ENCODE measurements at places on chromosomes 4 and X.

GRCh38 chrX:646796-647195 is 16.2 kb downstream of the SHOX start:
- H3K4me3 ChIP-seq, result no peak overlapping the region
- no peaks in the 10 kb centered on the region for H3K36me3 ChIP-seq
- H3K27me3 ChIP-seq, result peaks cover 33% of the 10 kb centered on the region
- H3K4me1 ChIP-seq, result no peaks in the 10 kb centered on the region
- no peak for DNase-seq
- no peak overlapping the region for H3K27ac ChIP-seq

GRCh38 chr4:121307445-121308327 is 73.1 kb downstream of the QRFPR start:
- peak overlapping the region; percentile 47 for H3K27ac ChIP-seq
- no peak for DNase-seq
- H3K36me3 ChIP-seq, result no peaks in the 10 kb centered on the region
- H3K4me3 ChIP-seq, result no peak overlapping the region

DNA sequence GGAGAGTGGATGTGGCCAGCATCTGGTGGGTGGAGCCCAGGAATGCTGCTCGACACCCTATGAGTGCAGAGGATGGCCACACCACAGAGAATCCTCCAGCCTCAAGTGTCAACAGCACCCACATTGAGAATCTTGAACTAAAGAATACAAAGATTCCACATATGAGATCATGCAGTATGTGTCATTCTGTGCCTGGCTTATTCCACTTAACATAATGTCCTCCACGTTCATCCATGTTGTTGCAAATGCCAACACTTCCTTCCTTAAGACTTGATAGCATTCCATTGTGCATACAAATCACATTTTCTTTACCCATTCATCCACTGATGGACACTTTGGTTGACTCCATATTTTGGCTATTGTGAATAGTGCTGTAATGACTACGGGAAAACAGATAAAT is 145.8 kb downstream of the PRKX start:
- DNase-seq, result no peak
- no peaks in the 10 kb centered on the region for H3K27me3 ChIP-seq
- H3K4me1 ChIP-seq, result no peaks in the 10 kb centered on the region
- no peaks in the 10 kb centered on the region for H3K36me3 ChIP-seq
- H3K27ac ChIP-seq, result no peak overlapping the region

- DNase-seq, result no peak
- H3K27me3 ChIP-seq, result no peaks in the 10 kb centered on the region
- no peaks in the 10 kb centered on the region for H3K36me3 ChIP-seq
Measured at GRCh38 chr4:107210450-107211239, 174.5 kb upstream of the DKK2 start.

- no peak for DNase-seq
- H3K27ac ChIP-seq, result no peak overlapping the region
- no peaks in the 10 kb centered on the region for H3K36me3 ChIP-seq
- H3K4me3 ChIP-seq, result no peak overlapping the region
Measured at GRCh38 chr4:130099105-130099504, 1003.2 kb downstream of the C4orf33 start.

DNA sequence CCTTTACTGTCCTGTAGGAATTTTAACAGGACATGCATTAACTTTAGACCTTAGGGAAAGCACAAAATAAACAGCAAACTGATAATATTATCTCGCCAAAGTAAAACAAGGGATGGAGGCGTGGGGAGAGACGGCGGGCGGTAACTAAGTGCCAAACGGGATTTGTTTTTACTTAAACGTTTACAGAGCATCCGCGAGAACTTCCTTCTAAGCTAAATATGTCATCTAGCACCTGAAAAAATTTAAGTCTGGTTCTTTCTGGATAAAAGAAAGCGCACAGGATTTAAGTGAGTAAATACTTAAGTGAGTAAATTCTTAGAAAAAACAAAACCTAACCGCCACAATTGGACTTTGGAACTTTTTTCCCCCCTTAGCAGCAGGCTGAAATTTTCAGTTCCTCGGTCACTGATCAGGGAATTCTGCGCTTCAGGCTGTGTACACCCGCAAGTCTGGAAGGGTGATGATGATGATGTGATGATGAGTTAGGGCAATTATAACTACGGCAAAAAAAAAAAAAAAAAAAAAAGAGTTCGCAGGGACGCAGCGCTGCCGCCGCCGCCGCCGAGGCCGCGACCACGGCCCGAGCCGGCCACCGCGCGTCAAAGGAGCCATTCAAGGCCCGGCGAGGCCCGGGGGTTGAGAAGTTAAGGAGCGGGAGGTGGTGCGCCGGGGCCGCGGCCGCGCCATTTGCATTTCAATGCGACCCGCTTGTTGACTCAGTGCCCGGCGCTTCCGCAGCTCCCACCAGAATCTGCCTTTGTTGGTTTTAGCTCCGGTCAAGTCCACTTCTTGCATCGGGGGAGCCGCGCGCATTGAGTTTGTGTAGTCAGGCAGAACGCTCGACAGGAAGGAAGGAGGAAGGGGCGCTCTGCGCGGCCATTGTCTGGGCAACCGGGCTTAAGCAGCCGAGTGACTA is 108.8 kb downstream of the SPRY1 start:
- peak overlapping the region; percentile 88 for H3K4me3 ChIP-seq
- H3K36me3 ChIP-seq, result peaks cover 4% of the 10 kb centered on the region
- H3K4me1 ChIP-seq, result peaks cover 19% of the 10 kb centered on the region
- DNase-seq, result peak; percentile 15
- H3K27me3 ChIP-seq, result no peaks in the 10 kb centered on the region
